Regular cardiac myocyte (primary cell): ENCODE measurements at places on chromosomes 3 and 15. TPM values are rescaled to one million over a fixed set of nuclear protein-coding genes. Genes with fewer than 3 reads are reported as not detected.

The DPPA2 gene
- total RNA-seq: not detected in 2 replicates

The TUSC2 gene
- total RNA-seq: 16.6 and 21.3 TPM in 2 replicates

The WNT5A gene
- 36.4 and 78.6 TPM in 2 replicates for total RNA-seq

The CCR9 gene
- total RNA-seq: not detected in 2 replicates

The CMTM8 gene
- 0.38 and 0.56 TPM in 2 replicates for total RNA-seq

The PLA2G4D gene
- total RNA-seq: under 0.01 TPM in 1 of 2 replicates, not detected in the other
